ENCODE measurements at places on chromosomes 13 and 19.

DNA sequence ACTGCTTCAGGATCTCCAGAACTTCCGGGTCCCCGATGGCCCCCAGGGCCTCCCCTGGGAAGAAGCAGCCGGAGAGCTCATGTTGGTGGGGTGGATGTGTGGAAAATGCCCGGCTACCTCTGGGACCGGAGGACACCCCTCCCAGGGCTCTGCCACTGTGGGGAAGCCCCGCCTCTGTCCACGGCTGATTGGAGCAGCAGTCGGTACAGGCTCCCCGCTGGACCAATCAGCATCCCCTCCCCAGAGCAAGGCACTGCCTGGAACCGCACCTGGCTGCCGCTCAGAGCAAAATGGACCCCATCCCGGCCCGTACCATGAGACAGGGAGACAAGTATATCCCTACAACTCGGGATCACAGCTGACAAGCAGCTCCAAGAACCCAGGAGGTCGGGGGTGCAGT, 6.4 kb downstream of the DOHH start:
- DNase-seq, result no peak

DNA sequence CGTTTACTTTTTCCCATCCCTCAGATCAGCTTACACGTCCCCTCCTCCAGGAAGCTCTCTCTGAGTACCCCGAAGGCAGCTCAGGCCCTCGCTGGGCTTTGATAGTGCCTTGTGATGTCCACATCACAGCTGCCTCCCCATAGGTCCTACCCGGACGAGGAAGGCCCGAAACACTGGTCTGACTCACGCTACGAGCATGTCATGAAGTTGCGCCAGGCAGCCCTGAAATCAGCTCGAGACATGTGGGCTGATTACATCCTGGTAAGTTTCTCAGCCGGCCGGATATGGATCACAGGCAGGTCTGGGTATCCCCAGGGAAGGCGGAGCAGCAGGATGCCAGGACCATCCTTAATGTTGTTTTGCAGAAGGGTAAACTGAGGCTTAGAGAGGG, 4.8 kb downstream of the COLGALT1 start:
- no peak for DNase-seq

DNA sequence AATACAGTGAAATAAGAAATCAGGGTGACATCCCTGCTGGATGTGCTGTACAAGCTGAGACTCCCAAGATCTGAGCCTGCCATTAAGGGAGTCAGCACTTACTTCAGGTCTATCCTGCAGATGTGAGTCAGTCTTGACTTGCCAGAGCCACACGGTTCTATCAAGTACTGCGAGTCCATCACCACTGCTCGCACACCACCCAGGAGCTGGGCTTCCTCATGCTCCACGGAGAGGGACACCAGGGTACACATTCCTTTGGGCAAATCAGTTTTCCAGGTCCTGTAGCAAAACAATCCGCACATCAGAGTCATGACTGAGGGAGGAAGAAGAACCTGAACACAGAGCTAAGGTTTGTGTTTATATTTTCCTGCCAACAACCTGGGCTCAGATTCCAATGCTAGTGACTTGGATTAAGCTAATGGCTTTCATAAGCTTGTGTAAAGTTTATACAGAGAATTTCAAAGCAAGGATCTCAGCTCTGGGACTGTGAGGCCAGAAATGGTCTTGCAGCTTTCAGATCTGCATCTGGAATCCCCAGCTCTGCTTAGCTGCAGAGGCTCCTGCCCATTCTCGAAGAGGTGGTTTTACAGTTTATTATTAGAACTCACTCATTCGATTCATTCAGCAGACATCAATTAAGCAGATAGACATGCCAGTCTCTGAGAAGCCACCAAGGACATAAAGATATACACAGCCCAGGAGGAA, 90.6 kb downstream of the KL start:
- no peak for DNase-seq

- no peak for DNase-seq
These were observed 46.2 kb downstream of the CDK8 start for GRCh38 chr13:26300140-26300539.

DNA sequence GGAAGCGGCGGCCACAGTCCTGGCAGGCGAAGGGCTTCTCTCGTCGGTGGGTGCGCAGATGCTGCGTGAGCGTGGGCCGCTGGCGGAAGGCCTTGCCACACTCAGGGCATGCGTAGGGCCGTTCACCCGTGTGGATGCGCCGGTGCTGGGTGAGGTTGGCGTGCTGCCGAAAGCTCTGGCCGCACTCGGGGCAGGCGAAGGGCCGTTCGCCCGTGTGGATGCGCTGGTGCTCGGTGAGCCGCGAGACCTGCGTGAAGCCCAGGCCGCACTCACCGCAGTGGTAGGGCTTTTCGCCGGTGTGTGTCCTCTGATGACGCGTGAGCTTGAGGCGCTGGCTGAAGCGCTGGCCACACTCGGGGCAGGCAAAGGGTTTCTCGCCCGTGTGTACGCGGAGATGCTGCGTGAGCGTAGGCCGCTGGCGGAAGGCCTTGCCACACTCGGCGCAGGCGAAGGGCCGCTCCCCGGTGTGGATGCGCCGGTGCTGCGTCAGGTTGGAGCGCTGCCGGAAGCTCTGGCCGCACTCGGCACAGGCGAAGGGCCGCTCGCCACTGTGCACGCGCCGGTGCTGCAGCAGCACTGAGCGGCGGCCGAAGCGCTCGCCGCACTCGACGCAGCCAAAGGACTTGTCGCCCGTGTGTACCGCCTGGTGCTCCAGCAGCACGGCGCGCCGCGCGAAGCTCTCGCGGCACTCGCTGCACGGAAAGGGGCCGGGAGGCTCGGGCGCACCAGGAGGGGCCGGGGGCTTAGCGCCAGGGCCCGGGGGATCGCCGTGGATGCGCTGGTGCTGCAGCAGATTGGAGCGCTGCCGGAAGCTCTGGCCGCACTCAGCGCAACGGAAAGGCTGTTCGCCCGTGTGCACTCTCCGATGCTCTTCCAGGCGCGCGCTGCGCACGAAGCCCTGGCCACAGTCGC, 4.0 kb upstream of the UBE2M start:
- no peak for DNase-seq

DNA sequence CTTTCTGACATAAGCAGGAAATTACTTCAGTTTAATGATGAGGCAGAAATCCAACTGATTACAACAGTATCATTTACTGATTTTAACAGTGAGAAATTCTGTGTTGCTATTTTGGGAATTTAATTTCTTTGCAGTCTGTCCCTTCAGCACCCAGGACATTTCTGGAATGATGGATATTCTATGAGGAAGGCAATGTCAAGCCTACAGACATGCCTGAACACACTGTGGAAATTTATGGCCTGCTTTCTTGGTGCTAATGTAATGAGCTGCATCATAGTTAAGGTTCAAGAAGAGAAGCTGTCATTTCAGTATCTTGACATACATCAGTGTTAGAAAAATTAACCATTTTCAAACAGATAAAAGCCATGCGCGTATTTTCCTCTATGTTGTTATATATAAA, 87.7 kb downstream of the SLITRK1 start:
- no peak for DNase-seq

- no peak for DNase-seq
These were observed 11.1 kb downstream of the UQCRFS1 start for GRCh38 chr19:29201855-29202254.

GRCh38 chr13:34361560-34361959, 543.6 kb downstream of the RFC3 start:
- DNase-seq, result no peak

DNA sequence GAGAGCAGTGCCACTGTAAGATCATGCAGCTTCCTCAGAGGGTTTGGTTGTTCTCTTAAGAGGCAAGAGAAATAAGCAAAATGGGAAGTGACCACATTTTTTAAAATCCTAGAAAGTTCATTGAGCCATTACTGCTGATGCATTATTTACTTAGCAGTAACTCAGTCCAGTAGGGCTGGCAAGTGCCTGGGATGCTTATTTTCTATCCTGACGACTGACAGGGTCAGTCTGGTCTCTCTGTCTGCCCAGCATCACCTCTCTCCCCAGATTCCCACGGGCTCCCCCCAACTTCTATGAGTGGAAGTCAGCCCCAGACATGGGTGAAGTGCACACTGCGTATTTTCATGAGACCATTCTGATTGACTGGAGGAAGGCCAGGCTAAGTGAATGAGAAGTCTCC, 10.4 kb downstream of the SHISA2 start:
- no peak for DNase-seq

DNA sequence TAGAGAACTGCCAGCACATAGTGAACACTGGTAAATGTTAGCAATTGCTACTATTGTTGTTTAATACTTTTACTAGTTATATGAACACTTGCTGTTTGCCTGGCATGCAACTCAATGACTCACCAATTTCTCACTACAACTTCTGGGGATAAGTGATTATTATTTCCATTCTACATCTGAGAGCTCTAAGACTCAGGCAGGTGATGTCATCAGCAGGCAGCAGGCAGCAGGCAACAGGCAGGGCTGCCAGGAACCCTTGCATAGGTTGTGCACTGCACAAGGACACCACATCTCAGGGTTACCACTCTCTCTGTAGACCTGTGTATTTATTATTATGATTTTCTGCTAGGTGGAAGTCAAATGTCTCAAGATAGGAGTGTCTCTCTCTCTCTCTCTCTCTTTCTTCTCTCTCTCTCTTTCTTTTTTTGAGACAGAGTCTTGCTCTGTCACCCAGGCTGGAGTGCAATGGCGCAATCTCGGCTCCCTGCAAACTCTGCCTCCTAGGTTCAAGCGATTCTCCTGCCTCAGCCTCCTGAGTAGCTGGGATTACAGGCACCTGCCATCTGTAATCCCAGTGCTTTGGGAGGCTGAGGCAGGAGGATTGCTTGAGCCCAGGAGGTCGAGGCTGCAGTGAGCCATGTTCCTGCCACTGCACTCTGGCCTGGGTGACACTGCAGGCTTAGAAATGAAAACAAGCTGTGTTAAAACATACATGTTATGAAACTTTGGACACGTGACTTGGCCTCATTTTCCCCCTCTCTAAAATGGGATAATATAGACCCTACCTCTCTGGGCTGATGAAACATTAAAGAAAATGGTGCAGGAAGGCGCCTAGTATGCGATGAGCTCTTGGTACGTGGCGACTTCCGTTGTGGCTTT, 22.7 kb downstream of the HPN start:
- no peak for DNase-seq

DNA sequence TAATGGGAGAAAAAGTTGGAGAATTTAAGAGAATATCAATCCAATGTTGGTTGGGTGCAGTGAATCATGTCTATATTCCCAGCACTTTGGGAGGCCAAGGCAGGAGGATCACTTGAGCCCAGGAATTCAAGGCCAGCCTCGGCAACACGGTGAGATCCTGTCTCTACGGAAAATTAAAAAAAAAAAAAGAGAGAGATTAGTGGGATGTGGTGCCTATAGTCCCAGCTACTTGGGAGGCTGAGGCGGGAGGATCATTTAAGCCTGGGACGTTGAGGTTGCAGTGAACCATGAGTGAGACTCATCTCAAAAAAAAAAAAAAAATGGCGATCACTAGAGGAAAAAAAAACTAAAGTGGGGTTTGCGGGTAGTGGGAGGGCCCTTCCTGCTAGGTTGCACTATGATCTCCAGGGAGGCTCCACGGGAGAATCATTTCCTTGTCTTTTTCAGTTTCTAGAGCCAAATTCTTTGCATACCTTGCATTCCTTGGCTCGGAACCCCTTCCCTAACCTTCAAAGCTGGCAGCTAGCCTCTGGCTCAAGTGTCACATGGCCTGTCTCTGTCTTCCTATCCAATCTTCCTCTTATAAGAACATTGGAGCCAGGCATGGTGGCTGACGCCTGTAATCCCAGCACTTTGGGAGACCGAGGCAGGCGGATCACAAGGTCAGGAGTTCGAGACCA, 5.8 kb upstream of the ERCC2 start:
- no peak for DNase-seq

- DNase-seq, result no peak
These were observed 280.7 kb upstream of the KLHL1 start for GRCh38 chr13:70388935-70389334.

DNA sequence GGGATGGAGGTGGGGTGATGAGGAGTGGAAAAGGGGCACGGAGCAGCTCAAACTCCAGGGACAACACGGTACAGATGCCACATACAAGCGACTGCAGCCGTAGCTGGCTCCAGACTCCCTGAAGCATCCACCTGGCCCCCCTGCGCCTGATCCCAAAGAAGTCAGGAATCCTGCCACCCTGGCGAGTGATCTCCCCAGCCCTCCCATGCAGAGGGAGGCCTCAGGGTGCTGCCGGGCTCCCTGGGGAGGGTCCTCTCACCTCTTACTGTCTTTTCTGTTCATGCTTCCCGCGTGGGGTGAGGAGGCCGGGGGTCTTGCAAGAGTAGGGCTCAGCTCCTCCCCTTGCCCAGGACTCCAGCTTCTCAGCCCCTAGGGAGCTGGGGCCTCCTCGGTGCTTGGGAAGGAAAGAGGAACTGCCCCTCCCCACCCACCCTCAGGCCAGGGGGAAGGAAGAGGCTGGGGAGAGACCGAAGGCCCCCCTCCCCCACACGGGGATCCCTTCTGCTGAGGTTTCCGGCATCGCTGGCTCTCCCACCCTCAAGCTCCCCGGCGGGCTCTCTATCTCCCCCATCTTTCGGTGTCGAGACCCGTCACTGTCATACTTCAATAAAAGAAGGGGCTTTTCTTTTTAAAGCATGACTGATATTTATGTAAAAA, at the start of gene RASGRP4:
Gene RASGRP4 (minus strand): TSS at position 410 of the 657 bp plus-strand sequence. CDS start 128 bp downstream, at position 282.
- peak; percentile 41 for DNase-seq

- no peak for DNase-seq
These were observed 60.3 kb upstream of the CLDN10 start for GRCh38 chr13:95492044-95492801.

GRCh38 chr19:47230921-47231214, at the start of gene BBC3:
Gene BBC3 (minus strand): TSS chr19:47231199. CDS start chr19:47228431, 2,768 bp downstream.
- DNase-seq, result no peak

GRCh38 chr19:10544242-10544752, 593 bp downstream of the ATG4D start:
- no peak for DNase-seq

GRCh38 chr19:21439201-21439751, 42.3 kb downstream of the ZNF493 start:
- DNase-seq, result no peak

DNA sequence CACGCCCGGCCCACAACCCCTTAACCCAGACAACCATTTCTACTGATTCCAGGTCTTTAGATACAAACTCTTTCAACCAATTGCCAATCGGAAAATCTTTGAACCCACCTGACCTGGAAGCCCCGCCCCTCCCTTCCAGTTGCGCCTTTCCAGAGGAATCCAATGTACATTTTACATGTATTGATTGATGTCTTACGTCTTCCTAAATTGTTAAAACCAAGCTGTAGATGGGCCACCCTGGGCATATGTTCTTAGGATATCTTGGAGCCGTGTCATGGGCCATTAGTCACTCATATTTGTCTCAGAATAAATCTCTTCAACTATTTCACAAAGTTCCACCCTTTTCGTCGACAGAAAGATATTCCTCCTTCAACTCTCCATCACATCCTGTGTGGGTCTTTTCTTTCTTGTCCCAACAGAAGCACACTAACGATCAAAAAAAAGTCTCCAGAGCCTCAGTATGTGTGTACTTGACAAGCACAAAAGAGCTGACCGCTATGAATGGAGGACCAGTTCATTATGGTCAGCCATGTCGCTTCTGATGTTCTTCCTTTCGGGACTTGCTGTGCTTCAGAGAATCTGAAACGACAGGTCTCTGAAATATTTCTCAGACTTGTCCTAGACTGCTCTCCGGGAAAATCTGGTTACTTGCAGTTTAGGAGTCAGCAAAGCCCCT, 601 bp upstream of the ZNF749 start:
- DNase-seq, result no peak
